Activated naive CD4-positive, alpha-beta T cell treated with anti-CD3 and anti-CD28 coated beads, Interleukin-2, amount 10 ng/mL, durations not matched to agents 5 hours and 36 hours (primary cell): ENCODE measurements at places on chromosomes 16 and 17. TPM values are rescaled to one million over a fixed set of nuclear protein-coding genes. Genes with fewer than 3 reads are reported as not detected.

KRTAP17-1 gene
- not detected for total RNA-seq

LITAF gene
- 163 TPM for total RNA-seq

KRT25 gene
- not detected for total RNA-seq

TMEM114 gene
- total RNA-seq = not detected

SLC12A3 gene
- total RNA-seq = not detected

BEAN1 gene
- total RNA-seq = not detected

CMTM4 gene
- 1.1 TPM for total RNA-seq

KCNH6 gene
- not detected for total RNA-seq

LRRC37A2 gene
- total RNA-seq = 26.6 TPM

PMFBP1 gene
- 1.5 TPM for total RNA-seq
